ENCODE measurements at places on chromosomes 6 and 20.

DNA sequence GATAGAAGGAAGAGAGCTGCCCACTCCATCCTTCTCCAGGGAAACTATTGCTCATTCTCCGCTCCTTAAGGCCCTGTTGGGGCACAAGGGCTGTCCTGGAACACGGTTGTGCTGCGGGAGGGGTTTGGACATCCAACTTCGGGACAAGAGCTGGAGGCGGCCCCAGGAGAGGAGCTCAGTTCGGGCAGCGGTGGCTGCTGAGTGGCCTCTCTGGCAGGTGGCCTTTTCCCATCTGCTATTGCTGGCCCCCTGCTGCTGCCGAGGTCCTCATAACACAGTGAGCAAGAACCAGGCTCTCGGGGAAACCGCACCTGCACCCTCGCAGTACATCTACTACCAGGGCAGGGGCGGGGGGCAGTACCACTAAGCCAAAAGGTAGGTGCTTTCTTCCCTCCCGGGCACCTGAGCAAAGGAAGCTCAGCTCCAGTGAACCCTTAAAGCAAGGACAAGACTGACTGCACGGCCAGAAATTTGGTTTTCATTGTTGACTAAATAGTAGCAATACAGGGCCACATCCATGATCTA lies 63.7 kb downstream of the PSMG4 start:
- no peak for DNase-seq

- DNase-seq: no peak
These were observed 30.4 kb upstream of the AHI1 start for GRCh38 chr6:135527960-135528249.

- no peak for DNase-seq
These were observed 332.3 kb downstream of the ZFAND3 start for GRCh38 chr6:38151580-38152500.

DNA sequence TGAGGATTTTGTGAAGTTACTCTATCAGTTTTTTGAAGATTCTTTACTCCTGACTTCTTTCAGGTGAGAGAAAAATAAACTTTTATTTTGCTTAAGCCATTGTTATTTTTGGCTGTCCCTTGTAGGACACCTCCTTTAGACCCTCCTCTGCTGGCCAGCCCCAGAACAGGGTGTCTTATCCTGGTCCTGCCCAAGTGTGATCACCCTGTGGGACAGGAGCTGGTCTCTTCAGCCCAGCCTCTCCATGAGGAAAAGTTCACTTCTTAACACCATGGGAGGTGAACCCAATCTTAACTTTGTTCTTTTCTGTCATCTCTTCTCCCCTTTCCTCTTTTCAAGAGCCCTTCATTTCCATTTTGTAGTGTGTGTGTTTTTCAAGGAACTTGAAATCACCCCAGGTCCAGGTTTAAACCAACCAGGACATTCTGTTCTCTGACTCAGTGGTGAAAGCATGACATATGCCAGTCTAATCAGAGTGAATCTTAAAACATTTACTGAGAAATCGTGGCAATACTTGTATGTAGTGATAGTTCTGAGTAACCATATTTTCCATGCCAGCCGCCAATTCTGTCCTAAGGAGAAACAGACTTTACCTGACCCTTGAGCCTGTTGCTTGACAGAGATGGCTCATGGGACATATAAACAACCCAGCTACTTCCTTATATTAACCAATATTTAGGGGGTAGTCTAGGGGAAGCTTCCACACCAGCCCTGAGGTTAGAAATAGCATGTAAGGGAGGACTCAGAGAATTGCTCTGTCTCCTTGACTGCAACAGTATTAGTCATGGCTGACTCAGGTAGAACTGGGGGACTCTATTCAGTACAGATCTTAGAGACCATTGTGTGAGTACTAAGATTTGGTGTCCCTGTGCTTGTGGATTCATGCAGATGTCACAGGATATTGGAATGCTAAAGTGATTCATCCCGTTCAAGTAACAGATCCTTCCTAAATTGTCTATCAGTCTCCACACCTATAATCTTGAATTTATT lies 48.8 kb downstream of the FLRT3 start:
- peak; percentile 69 for DNase-seq

DNA sequence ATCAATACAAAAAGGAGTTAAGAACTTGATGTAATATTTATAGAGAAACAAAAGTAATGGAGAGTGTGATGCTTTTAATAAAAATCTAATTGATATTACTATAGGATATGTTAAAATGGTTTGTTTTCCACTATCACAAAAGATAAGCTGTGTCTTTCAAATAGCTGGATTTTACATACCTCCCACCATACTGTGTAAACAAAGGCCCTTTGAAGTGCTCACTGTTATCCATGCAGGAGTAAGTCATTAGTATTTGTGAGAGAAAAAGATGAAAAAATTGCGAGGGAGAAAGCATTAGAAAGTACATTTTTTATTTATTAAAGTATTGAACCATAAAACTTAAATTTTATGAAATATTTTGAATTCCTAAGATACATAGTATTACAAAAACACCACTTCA lies 733.0 kb downstream of the GRIK2 start:
- no peak for DNase-seq

DNA sequence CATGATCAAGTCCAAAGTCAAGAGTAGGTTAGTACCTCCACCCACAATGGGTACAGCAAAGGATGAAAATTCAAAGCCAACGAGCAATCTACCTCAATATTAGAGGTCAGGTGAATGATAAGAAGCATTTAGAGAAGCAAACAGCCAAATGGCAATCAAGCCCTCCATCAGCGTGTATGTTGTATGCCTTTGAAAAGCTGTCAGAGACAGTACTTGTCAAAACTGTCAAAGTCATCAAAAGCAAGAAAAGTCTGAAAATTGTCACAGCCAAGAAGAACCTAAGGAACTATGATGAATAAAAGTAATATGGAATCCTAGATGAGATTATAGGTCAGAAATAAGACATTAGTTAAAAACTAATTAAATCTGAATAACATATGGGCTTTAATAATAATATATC lies 99.3 kb downstream of the PCSK2 start:
- DNase-seq: no peak

DNA sequence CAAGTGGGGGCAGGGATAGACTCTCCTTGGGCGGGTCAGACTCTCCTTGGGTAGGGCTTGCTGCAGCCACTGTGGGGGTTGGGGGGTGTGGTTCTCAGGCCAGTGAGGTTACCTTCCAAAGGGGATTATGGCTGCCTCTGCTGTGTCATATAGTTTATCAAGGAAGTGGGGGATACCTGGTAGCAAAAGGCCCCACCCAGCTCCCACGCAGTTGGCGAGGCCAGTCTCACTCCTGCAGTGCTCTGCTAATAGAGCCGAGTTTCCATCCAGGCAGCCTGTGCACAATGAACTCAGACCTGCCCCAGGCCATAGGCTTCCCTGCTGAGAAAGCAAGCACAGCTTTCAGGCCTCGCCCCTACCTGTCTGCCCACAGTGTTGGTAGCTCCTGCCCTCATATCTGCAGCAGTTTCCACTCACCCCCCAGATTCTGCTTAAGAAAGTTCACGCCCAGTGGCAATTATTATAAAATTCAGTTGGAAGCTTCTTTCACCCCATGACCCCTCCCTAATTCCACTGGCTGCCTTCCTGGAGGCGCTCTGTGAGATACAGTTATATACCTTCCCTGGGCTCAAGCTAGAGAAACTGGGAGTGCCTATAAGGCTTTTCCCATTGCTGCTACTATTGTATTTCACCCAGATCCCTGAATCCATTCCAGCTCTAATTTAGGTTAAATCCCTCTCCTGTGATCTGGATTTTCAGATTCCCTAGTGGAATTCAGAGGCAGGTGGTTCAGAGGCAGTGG lies 56.1 kb downstream of the HDDC2 start:
- DNase-seq: no peak

DNA sequence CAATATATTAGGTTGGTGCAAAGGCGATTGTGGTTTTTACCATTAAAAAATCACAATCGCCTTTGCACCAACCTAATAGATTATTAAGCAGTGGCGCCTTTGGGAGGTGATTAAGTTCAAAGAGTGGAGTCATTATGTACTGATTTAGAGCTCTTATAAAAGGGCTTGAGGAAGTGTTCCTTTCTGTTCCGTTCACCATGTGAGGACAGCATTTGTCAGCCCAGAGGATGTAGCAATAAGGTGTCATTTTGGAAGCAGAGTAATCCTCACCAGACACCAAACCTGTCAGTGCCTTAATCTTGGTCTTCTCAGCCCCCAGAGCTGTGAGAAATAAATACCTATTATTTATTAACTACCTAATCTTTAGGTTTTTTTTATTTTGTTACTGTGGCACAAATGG lies 542.1 kb upstream of the MAN1A1 start:
- DNase-seq: no peak

DNA sequence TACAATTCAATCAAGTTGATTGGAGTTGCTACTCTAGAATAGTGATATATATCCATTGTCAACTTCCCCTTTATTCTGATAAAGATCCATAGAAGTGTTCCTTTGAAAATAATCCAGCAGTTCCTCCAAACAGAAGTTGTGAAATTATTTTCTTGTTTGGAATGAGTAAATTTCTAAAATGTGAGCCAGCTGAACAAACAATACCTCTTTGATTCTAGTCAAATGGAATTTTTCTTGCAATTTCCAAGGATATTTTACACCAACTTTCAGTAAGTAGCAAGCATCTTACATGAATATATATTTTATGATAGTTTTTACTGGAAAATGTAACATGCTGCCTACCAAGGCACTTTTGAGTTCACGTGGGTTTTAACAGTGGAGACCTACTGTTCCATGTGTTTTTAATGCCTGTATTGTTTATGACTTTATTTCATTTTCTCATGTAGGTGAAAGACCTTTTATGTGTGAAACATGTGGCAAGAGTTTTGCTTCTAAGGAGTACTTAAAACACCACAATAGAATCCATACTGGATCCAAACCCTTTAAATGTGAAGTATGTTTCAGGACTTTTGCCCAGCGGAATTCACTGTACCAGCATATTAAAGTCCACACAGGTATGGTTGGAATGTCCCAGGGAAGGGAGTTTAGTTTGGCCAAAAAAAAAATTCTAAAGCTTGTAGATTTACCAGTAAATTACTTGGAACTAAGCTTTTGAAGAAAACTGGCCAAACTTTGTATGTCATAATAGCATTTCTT lies 6.5 kb downstream of the GZF1 start:
- no peak for DNase-seq

- no peak for DNase-seq
These were observed 43.0 kb upstream of the PKHD1 start for GRCh38 chr6:52130440-52130839.
